A549 (cell line): ENCODE measurements at places on chromosomes 5 and 9.

- DNase-seq: no peak
Measured at GRCh38 chr5:42877431-42877830, 65.7 kb upstream of the SELENOP start.

DNA sequence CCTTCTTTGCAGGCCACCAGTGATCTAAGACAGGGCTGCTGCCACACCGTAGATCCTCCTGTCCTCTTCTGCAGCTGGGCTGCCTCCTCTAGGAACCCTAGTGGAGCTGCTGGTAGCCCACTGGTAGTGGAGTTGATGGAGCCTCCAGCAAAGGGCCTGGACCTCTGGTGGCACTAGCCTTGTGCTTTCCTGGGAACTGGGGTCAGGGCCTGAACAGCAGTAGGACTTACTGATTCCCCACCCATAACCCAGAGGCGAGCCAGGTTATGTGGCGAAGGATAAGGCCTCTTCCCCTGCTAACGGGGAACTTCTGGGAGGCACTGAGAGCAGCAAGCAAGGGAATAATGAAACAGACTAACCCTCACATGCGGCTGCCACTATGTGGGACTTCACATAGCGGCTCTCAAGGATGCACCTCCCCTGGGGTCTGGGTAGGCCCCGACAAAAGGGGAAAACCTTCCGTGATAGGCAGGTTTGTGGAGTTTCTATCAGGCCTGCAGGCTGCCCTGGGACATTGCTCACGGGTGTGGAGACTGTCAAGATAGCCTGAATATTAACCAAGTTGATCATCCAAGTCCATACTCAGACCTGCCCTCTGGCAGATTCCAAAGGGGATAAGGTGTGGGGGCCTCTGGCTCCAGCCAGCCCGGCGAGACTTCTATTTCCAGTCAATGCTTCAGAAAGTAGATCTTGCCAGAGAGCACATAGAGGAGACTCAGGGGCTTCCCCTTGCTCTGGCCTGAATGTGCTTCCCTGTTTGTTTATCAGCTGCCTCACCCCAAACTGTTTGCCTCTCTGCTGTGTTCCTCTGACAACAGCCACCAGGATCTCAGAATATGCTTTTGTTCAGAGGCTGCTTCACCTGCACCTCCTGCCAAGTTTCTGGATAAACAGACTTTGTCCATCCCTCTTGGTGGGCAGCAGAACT, 7.4 kb downstream of the SLC22A4 start:
- no peak for DNase-seq

DNA sequence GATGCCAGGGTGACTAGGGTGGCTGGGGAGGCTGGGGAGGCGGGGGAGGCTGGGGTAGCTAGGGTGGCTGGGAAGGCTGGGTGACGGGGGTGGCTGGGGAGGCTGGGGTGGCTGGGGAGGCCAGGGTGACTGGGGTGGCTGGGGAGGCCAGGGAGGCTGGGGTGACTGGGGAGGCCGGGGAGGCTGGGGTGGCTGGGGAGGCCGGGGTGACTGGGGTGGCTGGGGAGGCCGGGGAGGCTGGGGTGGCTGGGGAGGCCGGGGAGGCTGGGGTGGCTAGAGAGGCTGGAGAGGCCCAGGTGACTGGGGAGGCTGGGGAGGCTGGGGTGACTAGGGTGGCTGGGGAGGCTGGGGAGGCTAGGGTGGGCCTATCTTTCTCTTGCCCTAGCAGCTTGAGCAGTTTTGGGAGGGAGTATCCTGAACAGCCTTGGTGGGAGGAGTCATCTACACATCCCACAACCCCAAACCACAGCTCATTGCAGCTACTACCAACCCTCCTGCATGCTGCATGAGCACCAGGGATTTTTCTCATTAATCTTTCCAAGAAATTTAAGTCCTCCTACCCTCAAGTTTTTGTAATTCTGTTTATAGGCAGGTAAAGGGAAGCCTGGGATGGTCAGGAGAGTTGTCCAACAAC, 203.2 kb upstream of the IRX1 start:
- DNase-seq: peak; percentile 13

DNA sequence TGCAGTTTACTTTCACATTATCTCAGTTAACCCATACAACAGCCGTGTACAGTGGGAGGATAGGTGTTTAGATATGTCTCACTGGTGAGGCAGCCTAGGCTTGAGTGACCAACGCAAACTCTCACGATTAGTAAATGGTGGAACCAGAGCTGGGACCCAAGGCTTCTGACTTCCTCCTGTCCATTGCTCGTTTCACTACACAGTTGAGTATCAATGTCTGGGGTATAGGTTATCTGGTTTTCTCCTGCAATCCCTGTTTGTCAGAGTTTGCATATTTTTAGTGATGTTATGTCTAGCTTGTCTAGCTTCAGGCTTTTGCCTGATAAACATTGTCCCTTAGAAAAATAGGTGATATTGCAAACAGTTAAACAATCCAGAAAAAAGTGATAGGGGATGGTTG, 62.6 kb downstream of the NUP214 start:
- DNase-seq: no peak

- no peak for DNase-seq
Measured at GRCh38 chr9:13432904-13433303, 153.4 kb upstream of the MPDZ start.

DNA sequence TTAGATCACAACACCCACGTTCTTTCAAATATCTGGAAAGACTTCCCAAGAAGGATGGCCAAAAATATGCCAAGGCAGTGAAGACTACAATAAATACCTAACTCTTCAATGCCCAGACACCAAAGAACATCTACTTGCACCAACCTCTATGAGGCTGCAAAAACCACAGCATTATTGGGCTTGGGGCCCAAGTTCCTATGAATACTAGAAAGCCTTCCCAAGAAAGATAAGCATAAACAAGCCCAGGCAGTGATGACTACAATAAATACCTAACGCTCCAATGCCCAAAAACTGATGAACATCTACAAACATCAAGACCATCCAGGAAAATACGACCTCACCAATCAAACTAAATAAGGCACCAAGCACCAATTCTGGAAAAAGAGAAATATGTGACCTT, 41.3 kb downstream of the AP3B1 start:
- DNase-seq: no peak

DNA sequence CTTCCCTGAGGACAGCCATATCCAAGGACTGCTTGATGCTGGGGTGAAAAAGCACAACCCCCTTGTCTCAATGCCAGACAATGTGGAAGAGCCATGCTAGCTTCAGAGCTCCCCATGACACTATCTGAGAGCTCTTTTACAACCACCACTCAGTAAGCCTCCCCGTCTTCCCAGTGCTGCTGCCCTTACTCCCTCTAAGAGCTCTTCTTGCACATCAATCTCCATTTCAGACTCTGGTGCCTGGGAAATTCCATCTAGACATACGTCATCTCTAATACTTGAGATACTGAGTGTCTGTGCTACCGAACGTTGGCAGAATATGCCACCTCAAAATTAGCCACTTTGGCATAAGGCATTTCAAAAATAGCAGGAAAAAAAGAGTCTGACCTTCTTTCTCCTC, 94.5 kb downstream of the EDIL3 start:
- no peak for DNase-seq

- DNase-seq: no peak
Measured at GRCh38 chr5:174053905-174054304, 8.4 kb downstream of the NSG2 start.

GRCh38 chr5:107533910-107534876, 136.5 kb downstream of the EFNA5 start:
- DNase-seq: no peak

DNA sequence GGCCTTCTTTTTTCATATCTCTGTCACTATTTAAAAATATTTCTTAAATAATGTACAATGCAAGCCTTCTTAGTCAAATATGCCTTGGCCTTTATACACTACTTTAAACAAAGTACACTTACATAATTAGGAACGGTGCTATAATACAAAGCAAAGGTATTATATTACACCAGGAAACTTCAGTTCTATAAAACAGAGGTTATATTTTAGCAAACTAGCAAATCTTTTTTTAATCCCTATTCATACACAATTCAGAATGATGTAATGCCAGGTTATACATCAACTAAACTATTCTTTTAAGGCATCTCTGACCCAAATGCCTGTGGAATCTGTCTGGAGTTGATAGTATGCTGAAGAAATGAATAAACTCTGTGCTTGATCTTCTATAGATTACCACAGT, 10.7 kb upstream of the LURAP1L start:
- DNase-seq: no peak

DNA sequence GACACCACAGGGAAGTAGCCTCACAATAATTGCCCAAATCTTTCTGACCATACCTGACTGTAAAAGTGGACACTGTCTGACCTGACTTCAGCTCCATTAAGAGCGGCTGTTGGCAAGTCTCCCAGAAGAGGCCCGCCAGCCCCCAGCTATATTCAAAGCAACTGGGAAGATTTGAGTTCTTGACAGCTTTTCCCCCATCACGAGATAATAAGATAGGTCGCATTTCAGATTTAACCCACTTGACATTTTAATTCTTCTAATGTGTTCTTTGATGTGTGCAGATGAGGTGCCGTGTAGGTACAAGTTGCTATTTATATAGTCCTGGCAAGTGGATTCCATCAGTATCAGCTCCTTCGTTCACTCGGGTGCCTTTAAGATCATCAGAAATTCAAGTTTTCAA, 345.7 kb downstream of the DRD1 start:
- DNase-seq: no peak

DNA sequence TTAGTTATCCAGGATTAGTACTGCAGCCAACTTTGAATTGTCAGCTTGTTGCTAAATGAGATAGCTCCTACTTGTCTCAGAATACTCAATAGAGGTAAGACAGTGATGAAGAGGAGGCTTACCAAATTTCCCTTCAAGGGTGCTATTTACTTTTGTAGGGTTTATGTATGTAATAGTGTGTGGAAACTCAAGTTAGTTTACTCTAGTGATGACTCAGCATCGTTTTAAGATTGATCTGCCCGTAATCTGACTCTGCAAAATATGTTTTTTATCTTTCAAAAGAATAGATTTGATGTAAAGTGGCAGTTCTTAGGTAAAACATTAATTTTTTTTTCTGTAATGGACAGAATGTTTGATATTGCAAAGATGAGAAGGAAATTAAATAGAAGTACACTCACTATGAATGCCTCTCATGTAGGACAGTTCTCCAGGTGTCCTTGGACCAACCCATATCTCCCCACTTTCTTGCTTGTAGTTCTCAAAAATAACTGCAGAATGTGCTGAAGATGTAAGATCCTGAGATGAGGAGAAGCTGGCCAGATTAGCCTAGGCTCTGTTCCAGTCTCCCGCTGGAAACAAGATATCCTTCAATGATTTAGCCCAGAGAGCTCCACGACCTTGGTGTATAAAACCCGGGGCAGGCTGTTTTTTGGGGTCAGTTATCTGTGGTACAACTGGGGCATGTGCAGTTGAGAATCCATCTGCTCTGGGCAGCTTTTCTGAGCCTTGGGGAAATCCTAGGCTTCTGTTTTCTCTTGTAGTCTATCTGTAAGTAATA, 24.4 kb upstream of the MROH2B start:
- DNase-seq: no peak

GRCh38 chr5:180865981-180866695, 5.1 kb upstream of the ZFP62 start:
- DNase-seq: peak; percentile 56

GRCh38 chr9:71308454-71308853, 187.0 kb upstream of the TRPM3 start:
- no peak for DNase-seq

DNA sequence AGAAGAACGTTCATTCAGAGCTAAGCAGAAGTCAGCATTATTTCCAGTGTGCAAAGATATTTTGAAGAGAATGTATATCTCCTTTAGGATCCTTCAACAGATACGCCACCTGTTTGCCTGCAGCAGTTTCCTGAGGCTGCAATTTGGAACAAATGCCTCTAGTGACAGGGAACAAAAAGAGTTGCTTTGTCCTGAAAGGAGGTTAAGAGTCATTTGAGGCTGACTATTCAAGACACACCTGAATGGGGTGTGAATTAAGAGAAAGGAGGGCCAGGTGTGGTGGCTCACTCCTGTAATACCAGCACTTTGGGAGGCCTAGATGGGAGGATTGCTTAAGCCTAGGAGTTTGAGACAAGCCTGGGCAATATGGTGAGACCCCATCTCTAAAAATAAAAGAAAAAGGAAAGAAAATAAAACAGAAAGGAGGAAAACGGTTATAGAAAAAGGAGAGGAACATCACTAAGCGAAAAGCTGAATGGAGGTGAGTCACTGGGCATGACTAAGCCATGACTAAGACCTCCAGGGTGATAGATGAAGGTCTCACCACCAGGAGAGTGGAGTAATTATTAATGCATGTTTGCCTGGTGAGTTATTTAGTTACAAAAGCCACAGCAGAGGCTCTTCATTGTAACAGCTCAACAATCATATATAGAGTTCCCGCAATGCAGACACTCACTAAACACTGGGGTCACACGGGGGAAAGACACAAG, 255.2 kb upstream of the TNC start:
- peak; percentile 90 for DNase-seq

- no peak for DNase-seq
Measured at GRCh38 chr9:3125602-3126405, 281.9 kb upstream of the PUM3 start.

DNA sequence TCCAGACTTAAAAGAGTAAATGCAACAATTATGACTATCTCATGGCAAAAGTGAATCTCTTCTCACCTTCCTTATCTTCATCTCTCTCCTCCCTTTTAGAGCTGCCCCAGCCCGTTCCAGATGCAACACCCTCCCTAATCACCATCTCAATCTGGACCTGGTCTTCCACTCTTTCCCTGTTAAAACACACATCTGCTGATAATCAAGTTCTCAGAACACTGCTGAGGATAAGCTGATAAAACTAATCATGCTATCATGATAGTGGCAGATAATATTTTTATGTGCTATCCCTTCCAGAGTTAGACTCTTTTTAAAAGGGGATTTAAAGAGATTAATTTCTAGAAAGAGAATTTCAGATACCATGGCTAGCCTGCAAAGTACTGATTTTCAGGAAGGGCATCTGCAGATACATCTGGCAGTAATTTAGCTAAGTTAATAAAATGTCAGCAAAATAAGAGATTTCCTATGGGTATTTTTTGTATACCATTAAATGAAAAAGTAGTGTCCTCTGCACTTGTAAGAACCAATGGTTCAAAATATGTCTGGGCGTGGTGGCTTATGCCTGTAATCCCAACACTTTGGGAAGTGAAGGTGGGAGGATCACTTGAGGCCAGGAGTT, 17.2 kb downstream of the SGTB start:
- DNase-seq: no peak

- DNase-seq: no peak
Measured at GRCh38 chr9:1125741-1126140, 75.6 kb downstream of the DMRT2 start.

GRCh38 chr5:161442471-161442870, 104.1 kb downstream of the GABRB2 start:
- no peak for DNase-seq

DNA sequence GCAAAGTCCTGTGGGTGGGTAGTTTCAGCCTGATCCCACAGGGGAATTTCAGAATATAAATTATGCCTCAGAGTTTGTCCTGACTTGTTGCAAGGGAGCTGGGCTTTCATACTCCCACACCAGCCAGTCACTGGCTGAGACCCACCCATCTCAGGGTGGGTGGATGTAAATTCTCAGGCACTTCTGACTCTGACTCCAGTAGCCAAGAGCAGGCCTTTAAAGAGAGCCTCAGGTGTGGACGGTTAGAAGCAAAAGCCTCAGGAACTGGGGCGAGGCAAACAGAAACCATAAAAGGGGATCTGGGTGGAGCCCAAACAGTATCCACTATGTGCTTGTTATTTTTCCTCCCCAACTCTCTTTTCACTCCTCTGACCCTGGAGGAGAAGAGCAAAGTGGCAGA, 28.6 kb upstream of the FBXW11 start:
- DNase-seq: no peak
